Stimulated activated CD4-positive, alpha-beta T cell treated with anti-CD3 and anti-CD28 coated beads, Interleukin-1b, Interleukin-23, amount 100 ng/mL, for 4 hours (primary cell): ENCODE measurements at places on chromosomes 16 and 17.

GRCh38 chr17:7885367-7886226 is 3.0 kb upstream of the CHD3 start:
- peak; percentile 45 for DNase-seq

DNA sequence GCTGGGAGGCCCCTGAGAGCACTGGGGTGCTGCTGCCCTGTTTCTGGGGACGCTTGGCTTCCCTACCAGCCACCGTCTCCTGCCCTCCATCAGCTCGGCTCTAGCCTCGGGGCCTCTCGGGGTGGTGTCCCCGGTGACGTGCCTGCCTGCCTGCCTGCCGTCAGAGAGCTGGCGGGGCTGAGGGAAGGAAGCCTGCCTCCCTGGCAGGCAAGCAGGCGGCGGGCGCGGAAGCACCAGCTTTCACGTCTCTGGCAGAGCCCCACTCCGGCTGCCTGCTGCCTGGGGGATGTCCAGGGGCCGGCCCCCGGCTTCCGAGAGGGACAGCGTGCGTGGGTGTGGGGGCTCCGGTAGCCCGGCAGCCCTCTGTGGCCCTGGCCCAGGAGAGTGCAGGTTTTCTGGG is 9.3 kb downstream of the CENPX start:
- no peak for DNase-seq

- no peak for DNase-seq
These were observed 1.3 kb downstream of the PARD6A start for GRCh38 chr16:67661886-67662652.

GRCh38 chr16:56749672-56750491 is 20.0 kb downstream of the NUP93 start:
- DNase-seq = no peak

DNA sequence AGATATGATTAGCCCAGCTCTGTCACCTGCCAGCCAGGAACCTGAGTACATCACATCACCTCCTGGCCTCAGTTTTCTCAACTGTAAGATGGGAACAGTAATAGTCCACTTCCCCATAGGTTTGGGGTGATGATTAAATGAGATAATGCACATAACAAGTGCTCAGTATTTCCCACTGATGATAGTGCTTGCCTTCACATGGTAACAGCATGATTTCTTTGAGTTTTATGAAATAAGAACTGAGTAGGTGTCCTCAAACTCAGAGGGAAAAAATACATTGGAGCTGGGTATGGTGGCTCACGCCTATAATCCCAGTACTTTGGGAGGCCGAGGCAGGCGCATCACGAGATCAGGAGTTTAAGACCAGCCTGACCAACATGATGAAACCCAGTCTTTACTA is 30.1 kb upstream of the SNN start:
- DNase-seq = no peak

- DNase-seq = no peak
These were observed 20.4 kb downstream of the MIEF2 start for GRCh38 chr17:18280766-18281371.

GRCh38 chr17:74186498-74186897 is 17.0 kb upstream of the RPL38 start:
- no peak for DNase-seq

DNA sequence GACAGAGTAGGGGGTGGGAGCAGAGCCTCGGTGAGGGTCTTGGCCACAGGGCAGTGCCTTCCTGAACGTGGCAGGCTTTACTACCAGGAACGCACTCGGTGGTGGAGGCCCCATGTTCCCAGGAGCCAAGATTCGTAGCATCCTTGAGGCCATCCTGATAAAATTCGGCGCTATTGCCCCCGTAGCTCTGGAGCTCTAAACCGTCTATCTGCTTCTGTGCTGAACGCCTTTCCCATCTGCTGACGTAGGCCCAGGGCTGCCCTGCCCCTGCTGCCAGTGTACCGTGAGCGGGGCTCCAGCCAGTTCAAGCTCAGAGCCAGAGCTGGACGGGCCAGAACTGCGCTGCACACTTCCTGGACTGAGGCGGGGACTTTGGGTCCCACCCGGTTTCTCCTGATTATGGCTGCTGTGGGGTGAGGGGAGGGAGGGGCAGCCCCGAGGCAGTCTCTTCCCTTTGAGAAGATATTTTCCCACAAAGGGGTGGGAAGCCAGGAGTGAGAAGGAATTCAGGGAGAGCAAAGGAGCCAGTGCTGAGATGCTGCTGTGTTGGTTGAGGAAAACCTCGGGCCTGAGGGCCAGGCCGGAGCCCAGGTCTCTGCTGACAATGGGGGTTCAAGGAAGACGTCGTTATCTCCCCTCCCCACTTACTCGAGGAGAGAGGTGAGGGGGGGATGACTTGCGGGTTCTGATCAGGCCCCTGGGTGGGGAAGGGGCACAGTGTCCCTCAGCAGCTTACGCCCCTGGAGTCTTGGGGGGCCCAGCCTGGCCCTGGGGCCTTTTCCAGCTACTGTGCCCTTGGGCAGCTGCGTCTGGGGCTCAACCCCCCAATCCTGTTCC is 29.4 kb downstream of the OR1D5 start:
- DNase-seq = no peak

DNA sequence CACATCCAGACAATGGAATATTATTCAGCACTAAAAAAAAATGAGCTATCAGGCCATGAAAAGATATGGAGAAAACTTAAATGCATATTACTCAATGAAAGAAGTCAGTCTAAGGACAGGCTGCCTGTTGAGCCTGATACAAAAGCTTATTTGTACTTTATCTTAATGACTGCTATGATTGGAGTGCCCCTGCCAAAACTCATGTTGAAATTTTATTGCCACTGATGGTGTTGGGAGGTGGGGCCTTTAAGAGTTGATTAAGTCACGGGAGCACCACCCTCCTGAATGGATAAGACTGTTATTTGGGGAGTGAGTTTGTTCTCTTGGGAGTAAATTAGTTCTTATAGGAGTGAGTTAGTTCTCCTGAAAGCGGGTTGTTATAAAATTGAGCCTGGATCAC is 9.9 kb downstream of the C17orf67 start:
- no peak for DNase-seq

- DNase-seq = no peak
These were observed 32.3 kb upstream of the GNG13 start for GRCh38 chr16:832652-833336.

- no peak for DNase-seq
These were observed 916 bp downstream of the HEATR3 start for GRCh38 chr16:50066482-50067289.

DNA sequence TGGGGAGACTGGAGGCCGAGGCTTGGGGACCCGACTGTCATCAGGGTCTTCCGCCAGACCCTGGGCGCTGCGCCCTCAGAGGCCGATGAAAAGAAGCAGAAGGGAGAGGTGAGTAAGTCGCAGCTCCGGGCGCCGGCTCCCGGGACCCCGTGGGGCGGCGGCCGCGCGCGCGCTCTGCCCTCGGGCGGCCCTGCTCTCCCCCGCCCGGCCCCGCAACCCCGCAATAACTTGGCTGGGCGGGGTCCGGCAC is 392 bp upstream of the ABHD15 start:
- DNase-seq = no peak

DNA sequence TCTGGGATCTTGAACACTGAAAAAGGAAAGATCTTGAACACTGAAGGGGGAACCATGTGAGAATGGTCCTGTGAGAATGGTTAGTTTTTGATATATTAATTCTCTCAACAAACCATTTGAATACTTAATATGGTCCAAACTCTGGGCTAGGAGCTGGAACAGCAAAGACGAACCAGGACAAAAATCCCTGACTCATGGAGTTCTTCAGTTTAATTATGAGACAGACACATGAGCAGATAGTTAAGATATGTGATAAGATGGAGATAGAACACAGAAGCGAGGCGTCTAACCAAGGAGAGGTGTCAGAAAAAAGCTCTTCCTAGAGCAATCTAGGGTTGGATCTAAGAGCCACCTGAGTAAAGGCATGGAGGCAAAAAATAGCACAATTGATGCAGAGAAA is 1.6 kb downstream of the CKLF start:
- DNase-seq = no peak

DNA sequence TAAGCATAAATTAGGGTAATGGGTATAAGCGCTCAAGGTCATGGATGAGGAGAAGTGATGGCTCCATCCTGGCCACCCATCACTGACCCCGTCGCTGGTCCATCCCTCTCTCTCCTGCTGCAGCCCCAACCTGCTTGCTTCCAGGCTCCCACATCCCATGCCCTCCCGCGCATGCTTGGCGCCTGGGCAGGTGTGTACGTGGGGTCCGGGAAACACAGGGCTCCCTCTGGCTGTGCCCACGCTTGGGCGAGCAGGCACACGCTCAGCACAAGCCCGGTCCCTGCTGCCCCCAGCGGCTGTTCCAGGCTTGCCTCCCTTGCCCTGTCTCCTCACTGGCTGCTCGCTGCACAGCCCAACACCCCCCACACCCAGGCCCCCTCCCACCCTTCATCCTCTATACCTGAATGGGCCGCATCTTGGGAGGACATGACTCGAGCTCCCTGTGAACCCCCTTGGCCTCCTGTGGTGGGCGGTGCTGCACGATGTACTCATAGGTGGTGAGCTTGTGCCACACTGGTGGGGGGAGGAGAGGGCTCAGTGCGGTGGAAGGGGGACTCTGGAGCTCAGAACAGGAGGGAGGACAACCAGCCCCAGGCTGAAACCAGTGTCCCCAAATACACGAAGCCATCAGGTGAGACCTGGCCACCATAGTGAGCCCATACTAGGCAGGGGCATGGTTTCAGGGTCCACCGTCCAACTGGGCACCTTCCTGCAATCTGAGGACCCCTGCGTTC is 4.7 kb upstream of the TPPP3 start:
- DNase-seq = no peak

- no peak for DNase-seq
These were observed at the start of gene XAF1 for GRCh38 chr17:6755731-6756184. Gene XAF1, plus strand, starts transcription at chr17:6756046. Its CDS starts 33 bp downstream, at chr17:6756079.

DNA sequence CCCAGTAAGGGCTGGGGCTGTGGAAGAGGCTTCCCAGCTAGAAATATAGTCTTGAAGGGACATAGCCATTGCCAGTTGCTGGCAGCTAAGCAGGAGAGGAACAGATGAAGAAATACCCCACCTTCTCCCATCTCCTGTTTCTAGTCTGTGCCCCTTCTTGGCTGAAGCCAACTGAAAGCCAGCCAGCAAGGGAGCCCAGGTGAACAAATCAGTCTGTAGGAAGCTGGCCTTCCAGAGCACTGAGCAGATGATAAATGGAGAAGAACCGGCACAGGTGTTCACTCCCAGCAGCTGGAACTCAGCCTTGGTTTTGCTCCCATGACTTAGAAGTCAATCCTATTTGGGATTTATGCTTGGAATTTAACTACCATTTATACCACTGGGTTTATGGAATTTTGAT is 69.2 kb upstream of the DHX40 start:
- DNase-seq = no peak
